Activated CD4-positive, CD25-positive, alpha-beta regulatory T cell (primary cell): ENCODE measurements at places on chromosomes 7 and 10.

DNA sequence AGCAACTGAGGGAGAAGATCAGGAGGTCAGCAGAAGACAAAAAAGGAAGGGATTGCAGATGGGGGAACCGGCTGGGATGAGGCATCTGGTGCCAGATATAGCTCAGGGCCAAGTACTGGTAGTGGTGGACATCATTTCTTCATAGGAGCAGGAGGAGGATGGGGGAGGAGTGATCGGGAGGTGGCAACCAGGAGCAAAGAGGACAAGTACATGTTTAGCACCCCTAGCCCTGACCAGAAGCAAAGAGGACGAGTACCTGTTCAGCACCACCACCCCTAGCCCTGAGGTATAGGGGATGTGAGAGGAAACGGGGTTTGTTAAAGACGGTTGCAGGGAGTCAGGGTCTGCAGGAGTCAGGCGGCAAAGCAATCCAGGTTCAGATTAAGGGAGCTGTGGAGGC is 84.5 kb upstream of the NPS start:
- no peak for DNase-seq

DNA sequence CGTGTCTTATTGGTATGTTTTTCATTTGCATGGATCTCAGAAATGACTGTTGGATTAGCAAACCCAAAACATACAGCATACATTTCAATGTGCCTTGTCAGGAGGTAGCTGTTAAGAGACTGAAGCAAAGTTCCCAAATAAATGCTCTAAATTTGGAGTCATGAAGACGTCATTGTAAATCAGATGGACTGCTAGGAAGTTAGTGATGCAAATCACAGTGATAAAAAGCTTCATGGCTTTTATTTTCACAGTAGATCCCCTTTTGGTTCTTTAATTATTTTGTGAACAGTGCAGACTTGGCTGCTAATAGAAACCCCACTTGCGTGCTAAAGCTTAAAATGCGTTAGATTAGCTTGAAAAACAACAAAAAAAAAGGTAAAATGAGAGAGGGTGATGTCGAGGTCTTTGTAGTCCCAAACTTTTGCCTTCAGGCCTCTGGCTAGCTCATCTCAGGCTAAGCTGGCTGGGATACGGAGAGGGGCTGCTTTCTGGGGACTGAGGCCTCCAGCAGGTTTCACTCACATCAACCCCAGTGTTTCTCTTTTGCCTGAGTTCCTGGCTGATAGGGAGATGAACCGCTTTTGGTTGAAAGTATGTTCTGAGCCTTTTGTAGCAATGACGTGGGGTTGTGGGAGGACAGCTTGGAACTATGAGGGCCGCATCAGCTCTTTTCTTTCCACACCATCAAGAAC is 107.1 kb upstream of the CDCA7L start:
- DNase-seq = no peak

DNA sequence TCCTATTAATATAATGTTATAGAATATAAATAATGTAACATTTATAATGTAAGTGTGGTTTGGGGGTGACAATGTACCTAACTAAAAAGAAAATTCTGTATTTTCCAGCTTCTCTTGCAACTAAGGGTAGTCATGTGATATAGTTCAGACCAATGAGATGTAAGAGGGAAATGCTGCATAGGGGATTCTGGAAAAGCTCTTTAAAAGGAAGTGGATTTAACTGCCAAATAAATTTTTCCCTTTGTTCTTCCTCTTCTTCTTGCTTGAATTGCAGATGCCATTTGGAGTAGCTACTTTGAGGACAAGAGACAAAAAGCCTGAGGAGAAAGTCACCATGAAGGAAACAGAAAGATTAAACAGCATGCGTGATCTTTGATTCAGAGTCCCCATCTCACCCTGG is 194.3 kb downstream of the PTEN start:
- DNase-seq = no peak

DNA sequence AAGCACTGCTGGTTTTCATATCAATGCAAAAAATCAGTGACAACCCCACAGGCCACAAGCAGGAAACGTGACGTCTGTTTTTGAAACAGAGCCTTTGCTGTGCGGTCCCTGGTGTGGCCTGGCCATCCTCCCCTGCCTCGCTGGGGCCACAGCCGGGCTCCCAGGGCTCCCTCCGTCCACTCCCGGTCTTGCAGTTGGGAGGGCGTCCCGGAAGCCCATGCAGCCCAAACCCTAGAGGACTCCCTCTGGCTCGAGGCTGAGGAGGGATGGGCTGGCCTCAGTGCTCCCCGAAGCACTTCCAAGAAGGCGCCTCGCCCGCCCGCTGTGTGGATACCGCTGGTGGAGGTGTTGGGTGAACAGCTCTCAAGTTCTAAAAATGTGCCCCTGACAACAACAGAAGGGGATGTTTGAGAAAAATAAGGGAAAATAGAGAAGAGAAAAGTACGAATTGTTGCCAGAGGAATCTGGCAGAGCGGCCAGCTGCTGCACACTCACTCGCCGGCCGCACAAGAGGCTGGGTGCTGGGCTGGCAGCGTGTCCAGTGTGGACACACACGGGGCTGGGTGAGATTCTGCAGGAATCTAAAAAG is 73.5 kb downstream of the ZRANB1 start:
- DNase-seq = no peak

DNA sequence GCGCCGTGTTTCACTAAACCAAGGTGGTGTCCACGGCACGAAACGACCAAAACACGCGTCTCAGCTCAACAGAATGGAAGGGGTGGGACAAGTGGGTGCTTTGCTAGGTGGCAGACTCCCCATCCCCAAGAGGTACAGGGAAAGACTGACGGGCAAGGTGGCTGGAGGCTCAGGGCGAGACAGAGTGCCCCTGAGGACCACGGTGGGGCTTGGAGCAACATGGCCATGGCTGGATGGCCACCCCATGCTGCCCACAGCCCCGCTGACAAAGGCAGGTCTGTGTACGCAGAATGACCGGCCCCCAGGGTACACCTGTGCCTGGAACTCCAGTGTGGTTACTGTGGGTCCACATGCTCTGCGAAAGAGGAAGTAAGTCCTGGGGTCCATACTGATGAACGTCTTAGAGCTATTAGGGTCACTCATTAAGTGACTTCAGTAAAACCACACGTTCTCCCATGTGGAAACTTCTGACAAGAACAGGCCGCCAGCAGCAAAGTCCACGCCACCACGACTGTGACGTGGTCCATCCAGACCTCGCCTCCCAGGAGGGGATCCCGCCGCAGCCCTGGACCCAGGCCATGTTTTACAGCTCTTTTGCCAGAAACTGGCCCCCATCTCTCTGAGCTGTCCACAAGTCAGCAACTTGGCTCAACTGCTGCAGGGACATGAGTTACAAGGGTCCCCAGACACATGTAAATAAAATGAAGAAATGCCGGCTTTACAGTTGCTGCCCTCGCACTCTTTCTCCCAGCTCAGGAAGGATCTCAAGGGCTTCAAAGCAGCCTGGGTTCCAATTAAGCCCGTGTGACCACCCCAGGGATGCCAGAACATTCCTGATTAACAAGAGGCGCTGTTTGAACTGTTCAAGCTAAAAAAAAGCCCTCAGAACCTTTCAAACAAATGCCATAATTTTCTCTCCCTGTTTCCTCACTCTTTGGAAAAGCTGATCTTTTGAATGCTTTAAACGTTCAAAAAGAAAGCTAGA is 66.8 kb downstream of the MAD1L1 start:
- DNase-seq = no peak

DNA sequence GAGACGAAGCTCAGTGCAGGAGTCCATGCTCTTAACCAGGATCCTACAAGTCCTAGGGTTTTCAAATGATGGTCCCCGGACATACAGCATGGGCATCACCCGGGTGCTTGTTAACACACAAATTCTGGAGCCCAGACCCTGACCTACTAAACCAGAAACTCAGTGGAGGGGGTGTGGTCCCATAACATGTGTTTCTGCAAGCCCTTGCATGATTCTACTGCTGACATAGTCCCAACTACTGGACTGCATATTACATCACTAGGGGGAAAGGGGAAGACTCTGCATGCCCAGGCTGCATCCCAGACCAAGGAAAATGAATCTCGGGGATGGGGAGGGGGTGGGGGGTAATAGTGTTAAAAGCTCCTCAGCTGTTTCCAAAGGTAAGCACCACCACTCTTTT is 40.3 kb downstream of the GRB10 start:
- no peak for DNase-seq

DNA sequence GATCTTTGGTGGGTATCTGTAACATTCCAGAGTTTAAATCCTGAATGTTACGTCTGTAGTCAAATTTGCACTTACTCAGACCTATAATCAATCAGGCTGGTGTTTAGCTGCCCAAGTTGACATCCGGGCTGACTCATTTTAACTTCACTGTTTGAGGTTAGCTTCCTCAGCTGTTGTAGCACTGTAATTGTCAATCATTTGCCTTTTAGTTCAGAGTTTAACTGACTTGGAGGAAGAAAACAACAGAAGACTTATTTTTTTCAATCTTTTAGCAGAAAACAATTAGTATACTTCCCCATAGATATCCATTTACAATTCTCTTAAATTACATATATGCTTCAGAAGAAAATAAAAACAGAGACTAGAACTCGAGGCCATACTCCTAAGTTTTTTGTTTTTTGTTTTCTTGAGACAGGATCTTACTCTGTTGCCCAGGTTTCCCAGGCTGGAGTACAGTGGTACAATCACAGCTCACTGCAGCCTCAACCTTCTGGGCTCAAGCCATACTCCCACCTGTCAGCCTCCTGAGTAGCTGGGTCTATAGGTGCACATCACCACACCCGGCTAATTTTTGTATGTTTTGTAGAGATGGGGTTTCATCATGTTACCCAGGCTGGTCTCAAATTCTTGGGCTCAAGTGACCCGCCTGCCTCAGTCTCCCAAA is 38.5 kb upstream of the LRRC17 start:
- no peak for DNase-seq

- DNase-seq = no peak
These were observed 1.8 kb downstream of the VCL start for GRCh38 chr10:73999703-74000102.

- DNase-seq = no peak
These were observed 542.6 kb downstream of the DNAJB6 start for GRCh38 chr7:157879391-157879790.

GRCh38 chr10:51653025-51653424 is 46.4 kb downstream of the CSTF2T start:
- DNase-seq = no peak

GRCh38 chr10:10824591-10825148 is 193.0 kb upstream of the CELF2 start:
- DNase-seq = no peak

DNA sequence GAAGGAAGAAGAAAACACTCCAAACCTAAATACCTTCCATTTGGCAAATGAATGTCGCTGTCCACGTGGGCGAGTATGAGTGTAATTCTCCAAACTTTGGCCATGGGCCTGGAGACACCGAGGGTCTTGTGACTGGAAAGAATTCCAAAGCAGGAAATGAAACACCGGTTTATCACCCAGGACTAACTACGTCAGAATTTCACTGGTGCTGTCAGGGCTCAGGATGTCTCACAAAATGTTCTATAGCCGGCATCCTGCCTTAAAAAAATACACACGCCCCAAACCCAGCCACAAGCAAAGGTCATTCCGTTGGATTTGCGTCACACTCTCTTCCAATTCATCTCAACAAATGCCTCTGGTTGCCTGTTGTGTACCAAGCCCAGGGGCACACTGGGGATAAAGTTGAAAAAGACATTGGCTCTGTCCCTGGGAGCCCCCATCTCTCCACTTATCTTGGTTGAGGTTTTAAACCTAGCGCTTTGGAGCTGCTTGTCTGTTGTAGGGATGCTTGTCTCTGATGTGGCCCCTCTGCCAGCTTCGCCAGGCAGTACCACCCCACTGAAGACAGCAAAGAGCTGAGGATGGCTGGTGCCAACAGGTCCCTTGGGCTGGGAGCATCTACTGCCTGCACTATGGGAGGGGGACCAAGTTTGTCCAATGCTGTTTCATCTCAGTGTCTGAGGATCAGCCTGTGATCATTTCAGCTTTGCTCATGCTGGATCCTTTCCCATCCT is 31.2 kb downstream of the GSTO2 start:
- DNase-seq = no peak

DNA sequence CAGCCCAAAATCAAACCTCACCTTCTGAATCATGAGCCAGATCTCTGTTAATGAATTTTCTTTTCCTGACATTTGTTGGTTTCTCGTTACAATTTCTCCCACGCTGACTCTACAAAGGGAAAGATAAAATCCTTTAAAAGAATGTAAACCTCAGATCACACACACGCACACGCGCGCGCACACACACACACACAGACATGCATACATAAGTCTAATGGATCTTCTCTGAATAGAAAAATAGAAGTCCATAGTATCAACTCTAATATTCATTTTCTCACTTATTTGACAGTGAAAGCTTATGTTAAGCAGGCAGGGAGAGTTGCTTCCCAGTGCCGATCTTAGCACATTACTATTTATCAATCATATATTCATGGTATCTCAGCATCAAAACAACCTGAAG is 1.4 kb downstream of the ETV1 start:
- no peak for DNase-seq

DNA sequence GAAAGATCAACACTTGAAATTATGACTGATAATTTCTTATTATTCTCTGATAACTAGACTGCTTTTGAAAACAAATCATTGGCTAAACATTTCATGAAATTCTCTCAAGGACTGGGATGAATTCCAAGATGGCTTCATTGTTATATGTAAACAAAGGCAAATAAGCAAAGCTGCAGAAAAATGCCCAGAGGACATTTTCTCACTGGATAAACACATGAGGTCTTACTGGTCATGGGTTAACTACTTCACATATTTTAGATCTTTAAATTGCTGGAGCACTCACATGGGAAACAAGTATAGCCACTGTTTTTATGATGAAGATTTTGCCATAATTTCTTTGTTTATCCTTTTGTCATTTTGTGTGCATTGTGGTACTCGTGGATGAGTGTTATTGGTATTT is 239.1 kb downstream of the PHF14 start:
- DNase-seq = no peak

GRCh38 chr10:46523962-46524471 is 32.4 kb downstream of the GPRIN2 start:
- DNase-seq = no peak

DNA sequence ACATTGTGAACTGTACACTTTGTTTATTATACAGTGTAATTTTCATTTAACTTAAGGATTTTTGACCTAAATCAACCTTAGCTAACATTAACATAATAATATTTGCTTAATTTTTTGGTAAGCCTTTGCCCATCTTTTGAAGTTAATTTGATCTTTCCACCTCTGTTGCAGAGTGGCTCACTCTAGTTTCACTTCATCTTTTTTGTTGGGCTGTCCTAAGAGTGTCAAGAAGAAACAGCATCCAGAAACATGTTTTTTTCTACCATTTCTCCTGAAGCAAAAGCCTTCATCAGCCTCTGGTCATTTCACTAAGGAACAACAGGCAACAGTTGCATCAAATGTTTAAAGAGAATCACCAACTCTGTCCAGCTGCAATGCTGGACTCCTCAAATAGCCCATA is 824.7 kb downstream of the REEP3 start:
- no peak for DNase-seq

- no peak for DNase-seq
These were observed 12.7 kb downstream of the SCIN start for GRCh38 chr7:12583176-12583575.

GRCh38 chr10:27838361-27838760 is 92.7 kb upstream of the MKX start:
- no peak for DNase-seq
